ENCODE measurements at places on chromosomes 5 and 9.

- DNase-seq: no peak
Measured at GRCh38 chr9:9099646-9100045, 1300.1 kb upstream of the DMAC1 start.

- DNase-seq: peak; percentile 79
Measured at GRCh38 chr9:132586830-132587591, 4.6 kb downstream of the BARHL1 start.

DNA sequence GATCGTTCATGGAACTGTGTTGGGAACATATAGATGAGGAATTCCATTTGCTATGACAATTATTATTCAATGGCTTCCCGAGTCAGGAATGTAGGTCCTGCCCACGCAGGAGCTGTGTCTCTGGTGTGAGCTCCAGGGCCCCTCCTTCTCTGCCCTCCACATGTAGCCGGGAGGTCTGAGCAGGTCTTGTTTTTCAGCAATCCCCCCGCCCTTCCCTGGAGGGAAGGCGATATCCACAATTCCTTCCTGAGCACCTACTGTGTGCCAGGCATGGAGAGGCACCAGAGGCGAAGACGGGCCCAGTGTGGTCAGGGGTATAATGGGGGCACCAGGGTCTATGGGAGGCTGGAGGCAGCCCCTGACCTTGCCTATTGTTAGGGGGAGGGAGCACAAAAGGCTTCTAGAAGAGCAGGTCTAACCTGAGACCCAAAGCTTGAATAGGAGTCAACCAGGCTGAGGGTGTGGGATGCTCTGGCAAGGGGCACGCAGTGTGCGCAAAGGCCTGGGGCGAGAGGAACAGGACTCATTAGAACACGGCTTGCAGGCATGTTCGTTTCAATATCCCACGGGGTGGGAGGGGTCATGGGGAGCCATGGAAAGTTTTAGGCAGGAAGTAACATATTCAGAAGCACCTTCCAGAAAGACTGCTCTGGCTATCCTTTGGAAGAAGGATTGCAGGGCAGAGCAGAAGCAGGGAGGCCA, 154.9 kb downstream of the C9orf50 start:
- DNase-seq: no peak

DNA sequence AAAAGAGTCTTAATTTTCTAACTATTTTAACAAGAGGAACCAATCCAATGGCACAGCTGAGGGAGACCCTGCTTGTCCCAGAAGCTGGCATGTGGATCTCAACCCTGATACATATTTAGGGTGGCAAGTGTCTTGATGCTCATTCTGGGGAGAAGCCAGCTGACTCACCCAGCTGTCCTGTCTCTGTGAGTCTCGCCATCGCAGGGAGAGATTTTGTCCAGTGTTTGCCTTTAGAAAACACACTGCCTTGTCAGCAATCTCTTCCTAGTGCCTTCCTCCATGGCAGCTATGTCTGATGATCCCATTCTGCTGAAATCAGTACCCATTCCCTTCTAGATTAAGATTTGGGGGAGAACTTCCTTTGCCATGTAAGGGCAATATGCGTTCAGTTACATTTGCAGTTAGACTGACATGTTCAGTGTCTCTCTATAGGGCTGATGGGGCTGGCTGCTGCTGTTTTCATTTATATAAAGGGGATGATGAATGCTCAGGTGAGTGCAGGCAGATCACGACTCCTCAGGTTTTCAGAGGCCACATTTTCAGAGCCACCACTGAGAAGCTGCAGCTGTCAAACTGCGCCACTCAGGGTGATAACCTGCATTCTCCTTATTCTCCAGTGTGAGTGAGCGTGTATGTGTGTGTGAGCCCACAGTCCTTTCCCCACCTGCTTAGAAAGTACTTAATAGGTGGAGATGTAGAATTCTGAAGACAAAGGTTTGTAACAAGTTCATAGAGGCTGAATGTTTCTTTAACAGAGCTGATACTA, 217.0 kb downstream of the GAS1 start:
- no peak for DNase-seq

- DNase-seq: no peak
Measured at GRCh38 chr9:107562798-107563197, 73.2 kb upstream of the KLF4 start.

DNA sequence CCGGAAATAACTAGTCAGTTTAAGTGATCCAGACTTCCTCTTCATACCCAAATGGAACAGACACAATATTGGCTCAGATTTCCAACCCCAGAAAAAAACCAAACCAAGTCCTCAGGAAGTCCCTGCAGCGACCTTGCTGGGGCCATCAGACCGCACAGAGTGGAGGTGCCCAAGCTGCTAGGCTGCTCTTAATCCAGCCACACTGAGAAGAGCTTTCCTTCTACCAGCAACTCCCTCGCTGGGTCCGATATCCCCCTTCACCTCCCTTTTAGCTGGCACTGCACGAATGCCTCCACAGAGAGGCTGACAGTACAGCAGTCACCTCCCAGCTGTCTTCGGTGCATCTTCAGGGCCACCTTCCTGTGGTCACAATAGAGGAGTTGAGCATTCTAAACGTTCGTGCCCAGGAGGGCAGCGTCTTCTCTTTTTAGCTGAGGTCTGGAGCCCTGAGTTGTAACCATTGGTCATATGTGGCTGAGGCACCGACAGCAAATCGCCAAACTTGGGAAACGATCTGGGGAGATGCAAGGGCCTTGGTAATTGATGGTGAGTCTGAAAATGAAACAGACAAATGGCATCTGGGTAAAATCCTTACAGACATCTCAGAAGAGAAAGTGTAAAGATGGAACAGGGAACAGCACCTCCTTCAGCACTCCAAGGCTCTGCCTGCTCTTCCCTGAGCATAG, 5.7 kb downstream of the NAIF1 start:
- no peak for DNase-seq

DNA sequence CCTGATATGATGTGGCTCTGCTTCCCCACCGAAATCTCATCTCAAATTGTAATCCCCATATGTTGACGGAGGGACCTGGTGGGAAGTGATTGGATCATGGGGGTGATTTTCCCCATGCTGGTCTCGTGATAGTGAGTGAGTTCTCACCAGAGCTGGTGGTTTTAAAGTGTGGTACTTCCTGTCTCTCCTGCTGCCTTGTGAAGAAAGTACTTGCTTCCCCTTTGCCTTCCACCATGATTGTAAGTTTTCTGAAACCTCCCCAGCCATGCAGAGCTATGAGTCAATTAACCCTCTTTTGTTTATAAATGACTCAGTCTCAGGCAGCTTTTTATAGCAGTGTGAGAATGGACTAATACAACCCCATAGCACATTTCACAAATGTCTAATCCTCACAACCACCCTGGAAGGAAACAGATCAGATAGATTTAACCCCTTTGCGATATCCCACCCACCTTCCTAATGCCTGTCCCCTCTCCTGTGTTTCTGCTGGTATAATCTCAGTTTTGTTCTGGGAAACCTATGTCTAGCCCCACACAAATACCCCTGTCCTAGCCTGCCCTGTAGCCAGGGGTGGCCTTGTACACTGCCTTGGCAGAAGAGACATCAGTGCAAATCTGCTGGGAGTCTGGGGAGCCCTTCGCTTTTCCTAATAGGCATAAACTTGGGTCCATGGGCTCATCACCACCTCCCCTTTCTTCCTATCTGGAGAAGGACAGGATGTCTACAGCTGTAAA, 157.0 kb upstream of the RAI14 start:
- DNase-seq: no peak

DNA sequence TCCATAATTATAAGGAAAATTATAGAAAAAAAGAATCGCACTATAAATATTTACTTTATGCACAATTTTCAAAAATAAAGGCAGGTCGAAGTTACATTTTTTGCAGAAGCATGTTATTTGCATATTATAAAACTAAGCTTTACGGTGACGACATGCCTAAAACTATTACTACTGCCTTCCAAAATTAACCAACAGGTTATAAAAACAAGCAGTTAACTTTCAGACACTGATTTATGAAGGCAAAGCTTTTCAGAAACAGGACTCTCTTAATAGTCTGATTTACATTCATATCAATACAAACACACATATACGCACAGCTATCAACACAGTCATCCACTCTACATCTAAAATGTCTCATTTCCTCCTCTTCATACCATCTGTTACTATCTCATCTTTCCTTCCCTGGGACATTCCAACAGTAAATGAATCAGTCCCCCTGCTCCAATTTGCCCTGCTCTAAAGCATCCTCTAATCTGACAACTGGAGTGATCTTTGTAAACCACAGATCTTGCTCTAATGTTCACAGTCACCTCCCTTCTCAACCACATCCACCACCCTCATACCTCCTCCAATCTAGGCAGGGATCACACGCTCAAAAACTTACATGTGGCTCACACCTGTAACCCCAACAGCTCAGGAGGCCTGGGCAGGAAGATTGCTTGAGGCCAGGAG, 21.6 kb downstream of the FBXW11 start:
- no peak for DNase-seq

GRCh38 chr9:18393340-18394130, 80.4 kb upstream of the ADAMTSL1 start:
- no peak for DNase-seq

DNA sequence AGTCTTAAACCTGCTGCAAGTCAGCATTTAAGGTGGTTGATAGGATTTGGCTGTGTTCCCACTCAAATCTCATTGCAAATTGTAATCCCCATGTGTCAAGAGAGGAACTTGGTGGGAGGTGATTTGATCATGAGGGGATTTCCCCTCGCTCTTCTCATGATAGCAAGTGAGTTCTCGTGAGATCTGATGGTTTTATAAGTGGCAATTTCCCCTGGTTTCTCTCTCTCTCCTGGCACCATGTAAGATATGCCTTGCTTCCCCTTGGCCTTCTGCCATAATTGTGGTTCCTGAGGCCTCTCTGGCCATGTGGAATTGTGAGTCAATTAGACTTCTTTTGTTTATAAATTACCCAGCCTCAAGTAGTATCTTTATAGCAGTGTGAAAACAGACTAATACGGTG, 84.3 kb upstream of the SMC2 start:
- DNase-seq: no peak

GRCh38 chr5:90305041-90305720, 104.4 kb downstream of the CETN3 start:
- DNase-seq: no peak

Measured in retina (tissue), 1 donor.